NCI-H2081 (cell line): ENCODE measurements at places on chromosomes 1 and 21.
A peak's percentile ranks its signal among the peaks of the same experiment; 100 is the strongest.

DNA sequence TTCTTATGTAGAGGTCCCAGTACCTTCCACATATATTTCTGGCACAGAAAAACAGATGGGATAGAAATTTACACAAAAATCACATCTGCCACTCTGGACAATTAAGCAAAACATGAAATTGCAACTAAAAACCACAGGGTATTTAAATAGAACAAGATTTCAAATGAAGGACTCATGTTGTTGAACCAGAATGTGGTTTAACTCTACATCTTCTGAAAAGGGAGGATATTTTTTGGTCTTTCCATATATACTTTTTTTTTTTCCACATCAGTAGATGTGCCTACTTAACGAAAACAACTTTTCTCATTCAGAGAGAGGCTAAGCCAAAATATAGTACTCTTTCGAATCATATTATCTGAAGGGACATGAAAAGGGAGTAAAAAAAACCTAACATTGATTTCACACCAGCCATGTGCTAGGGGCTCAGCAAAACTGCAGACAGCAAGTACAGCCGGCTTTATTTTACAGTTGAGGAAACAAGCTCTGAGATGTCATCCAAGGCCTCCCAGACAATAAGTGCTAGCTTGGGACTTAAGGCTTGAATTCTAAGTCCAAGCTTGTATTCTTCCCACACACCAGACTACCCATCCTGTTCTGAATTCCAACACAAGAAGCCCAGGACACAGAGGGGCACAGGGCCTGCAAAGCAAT, 208.9 kb downstream of the PBX1 start:
- no peak for DNase-seq

DNA sequence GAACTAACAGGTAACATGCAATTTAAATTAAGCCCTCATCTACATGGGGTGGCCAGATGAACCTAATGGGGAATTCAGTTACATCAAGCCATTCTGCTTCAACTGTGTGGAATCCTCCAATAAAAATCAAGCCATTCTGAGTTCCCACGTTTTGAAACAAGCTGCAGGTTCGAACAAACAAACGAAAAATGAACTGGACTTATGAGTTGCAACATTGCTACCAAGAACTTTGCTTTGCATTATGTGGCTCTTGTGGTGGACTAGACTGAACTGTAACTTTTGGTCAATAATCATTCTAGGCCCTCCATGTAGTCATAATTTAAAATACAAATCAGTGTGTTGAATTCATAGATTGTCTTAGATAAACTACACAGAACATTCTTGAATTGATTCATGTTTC, 517.2 kb downstream of the PTBP2 start:
- no peak for DNase-seq

- DNase-seq = no peak
These were observed 32.9 kb downstream of the IFI44 start for GRCh38 chr1:78682496-78682895.

DNA sequence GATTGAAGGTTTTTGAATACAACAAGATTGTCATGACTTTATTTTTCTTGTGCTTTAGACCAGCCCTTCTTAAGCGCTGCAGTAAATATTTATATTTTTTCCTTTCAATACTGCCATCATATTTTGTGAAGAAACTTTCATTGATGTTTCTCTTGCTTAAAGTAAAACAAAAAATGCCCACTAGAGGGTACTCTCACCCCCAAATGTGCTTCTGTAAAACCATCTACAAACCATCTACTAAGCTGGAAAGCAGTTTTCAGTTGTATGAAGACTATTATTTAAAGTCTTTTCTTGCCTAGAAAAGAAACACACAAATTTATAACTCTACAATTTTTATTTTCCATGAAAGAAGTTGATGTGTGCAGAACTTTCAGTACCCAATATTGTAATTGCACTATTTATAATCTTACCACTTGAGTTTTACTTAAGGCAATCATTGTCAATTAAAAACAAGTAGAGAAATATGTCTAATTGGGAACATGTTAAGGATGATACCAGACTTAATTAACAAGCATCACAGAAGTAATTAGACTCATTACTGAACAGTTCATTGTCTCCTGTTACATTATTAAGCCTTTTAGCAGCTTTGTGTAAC, 10.7 kb downstream of the LEPR start:
- DNase-seq = peak; percentile 13

DNA sequence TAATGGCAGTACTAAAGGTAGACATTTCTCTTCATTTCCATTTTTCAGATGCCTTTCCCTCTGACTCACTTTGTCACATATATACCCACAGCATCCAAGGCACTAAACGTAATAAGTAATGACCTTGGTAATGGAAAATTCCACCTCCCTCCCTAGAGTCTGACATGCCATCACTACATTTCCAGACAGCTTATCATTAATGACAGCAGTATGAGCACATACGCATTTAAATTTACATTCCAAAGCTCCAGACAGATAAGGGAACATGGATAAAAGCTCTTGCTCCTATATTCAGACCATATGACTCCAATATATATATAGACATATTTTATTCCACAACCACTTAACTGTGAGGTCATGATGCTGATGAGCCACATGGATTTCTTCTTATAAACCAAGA, 191.7 kb upstream of the GORAB start:
- no peak for DNase-seq

- peak; percentile 56 for DNase-seq
These were observed 90.4 kb downstream of the INTS7 start for GRCh38 chr1:211944733-211945500.

GRCh38 chr1:199857108-199857507, 170.4 kb upstream of the NR5A2 start:
- no peak for DNase-seq

- no peak for DNase-seq
These were observed 26.0 kb downstream of the LMX1A start for GRCh38 chr1:165330483-165330882.

- DNase-seq = no peak
These were observed 350.3 kb upstream of the LYPLAL1 start for GRCh38 chr1:218823291-218823900.

DNA sequence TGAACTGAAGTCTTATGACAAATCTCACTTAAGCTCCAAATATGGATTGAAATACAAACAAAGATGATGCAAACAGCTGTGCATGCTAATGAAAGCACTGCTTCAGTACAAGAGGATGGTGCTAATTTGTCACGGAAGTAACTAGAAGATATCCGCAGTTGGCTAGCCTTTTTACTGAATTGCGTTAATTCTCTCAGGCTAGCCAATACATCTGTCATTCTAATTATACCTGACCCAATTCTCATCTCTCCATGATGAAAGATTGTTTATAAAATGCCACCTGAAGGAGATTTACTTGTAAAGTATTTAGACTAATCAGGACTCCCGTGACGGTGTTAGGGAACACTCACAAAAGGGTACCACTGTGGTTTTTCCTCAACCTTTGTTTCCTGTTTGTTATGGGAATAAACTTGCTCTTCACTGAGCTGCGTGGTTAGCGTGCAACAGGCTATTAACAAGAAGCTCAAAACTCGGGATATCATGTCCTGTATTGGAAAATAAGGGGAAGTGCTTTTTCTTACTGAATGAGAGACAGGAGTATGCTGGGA, 162.5 kb downstream of the APP start:
- DNase-seq = no peak

DNA sequence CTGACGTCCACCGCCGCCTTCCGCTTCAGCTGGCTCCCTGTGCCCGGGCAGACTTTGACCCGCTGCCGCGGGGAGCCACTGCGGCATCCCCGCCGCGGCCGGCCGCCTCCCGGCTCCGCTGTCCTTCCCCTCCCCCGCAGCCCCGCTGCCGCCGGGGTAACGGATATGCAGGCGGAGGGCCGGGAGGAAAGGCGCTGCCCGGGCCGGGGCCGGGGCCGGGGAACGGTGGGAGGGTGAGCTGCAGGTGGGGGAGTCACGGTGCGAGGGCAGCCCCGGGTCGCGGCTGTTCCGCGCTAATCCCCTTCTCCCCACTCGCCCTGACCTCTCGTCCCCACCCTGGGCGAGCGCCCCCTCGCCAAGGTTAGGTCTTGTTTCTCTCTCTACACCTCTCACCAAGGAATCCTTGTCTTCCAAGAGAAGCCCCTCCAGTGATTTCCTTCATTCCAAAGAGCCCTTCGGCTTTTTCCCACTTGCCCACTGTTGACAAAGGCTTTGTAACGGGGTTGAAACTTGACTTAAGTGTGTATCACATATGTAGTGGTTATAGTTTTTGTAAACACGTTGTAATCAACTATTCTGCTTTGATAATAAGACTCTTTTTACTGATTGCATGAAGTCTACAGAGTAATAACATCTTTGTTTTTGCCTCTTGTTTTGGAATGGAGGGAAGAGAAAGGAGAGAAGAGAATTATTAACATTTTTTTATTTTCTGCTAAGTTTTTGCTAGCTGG, 669 bp downstream of the XPR1 start:
- DNase-seq = peak; percentile 65

- DNase-seq = no peak
These were observed 17.4 kb downstream of the ZNF326 start for GRCh38 chr1:90012300-90012699.

DNA sequence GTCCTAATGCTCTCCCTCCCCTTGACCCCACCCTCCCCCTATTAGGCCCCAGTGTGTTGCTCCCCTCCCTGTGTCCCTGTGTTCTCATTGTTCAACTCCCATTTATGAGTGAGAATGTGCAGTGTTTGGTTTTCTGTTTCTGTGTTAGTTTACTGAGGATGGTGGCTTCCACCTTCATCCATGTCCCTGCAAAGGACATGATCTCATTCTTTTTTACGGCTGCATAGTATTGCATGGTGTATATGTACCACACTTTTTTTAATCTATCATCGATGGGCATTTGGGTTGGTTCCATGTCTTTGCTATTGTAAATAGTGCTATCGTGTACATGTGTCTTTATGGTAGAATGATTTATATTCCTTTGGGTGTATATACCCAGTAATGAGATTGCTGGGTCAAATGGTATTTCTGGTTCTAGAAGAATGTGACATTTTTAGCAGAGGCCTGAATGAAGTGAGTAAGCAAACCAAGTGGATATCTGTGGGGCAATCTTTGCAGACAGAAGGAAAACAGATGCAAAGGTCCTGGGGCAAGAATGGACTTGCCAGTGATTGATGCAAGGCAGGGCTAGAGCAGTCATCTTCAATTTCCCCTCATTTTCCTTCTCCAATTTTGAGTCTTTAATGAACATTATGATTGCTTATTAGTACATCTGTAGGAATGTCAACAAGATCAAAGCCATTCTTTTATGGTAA, 50.2 kb downstream of the UBE4B start:
- no peak for DNase-seq

DNA sequence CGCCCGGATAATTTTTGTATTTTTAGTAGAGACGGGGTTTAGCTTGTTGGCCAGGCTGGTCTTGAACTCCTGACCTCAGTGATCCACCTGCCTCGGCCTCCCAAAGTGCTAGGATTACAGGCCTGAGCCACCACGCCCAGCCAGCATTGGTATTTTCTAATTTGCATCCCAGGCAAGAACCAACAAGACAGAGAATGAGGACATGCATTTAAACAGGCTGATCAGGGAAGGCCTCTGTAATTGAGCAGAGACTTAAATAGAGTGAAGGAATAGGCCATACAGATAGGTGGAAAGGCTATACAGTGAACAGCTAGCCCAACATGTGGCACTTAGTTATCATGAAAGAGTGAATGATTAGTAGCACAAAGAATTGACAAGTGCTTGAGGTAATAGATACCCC, 230.4 kb downstream of the SLC35F3 start:
- no peak for DNase-seq

- no peak for DNase-seq
These were observed 139.3 kb upstream of the KIAA0040 start for GRCh38 chr1:175331891-175332290.
